ENCODE measurements at places on chromosomes 6 and 20.

- DNase-seq, result no peak
These were observed 6.8 kb downstream of the HSPA12B start for GRCh38 chr20:3739054-3739925.

- DNase-seq, result no peak
These were observed 69.4 kb downstream of the CPNE5 start for GRCh38 chr6:36769676-36770499.

DNA sequence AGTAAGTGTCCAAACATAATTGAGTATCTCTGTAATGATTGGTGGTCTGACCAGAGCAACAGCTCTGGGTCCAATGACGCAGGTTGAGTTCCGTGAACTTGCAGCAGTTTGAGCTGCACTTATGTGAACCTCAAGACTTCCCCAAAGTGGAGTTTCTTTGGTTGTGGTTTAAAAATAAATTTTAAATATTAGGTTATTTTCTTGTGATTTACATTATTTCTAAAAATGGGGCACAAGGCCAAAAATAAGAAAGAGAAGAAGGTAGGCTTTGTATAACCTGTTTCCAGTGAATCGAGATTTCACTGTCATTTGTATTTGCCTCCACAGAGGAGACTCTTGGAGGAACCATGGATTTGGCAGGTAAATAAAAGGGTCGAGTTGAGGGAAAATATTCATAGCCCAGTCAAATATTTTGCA lies 166.4 kb upstream of the ZNF217 start:
- DNase-seq, result no peak

- no peak for DNase-seq
These were observed 231.4 kb downstream of the PHACTR1 start for GRCh38 chr6:12947967-12948366.

- no peak for DNase-seq
These were observed 2.3 kb downstream of the NKAIN2 start for GRCh38 chr6:123805921-123806320.

DNA sequence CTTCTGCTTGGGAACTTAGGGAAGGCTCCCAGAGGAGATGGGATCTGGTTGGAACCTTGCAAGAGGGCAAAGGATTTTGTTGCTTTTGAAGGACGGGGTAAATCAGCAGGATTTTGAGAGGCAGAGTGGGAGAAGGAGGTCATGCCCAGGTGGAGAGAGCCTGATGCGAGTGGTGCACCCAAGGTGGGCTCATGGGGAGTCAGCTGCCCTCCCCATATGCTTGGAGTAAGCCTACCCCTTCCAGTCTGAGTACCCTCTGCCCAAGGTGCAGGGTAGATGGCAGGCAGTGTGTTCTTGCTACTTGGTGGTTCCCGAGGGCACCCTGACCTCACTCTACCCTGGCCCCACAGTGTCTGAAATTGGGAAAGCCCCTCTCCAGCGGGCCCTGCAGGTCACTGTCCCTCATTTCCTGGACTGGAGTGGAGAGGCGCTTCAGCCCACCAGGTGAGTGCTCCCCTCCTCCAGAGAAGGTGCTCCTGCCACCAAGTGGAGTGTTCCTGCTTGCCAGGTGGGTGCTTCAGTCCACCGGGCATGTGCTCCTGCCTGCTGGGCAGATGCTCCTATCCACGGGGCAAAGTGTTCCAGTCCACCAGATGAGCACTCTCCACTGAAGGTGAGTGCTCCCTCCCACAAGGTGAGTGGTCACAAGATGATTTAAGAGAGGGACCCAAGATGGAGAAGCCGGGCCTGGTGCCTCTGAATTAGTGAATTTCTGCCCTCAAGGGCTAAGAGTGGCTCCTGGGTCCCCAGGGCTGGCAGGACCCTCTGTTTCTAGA lies 3.4 kb downstream of the BPIFB2 start:
- no peak for DNase-seq

DNA sequence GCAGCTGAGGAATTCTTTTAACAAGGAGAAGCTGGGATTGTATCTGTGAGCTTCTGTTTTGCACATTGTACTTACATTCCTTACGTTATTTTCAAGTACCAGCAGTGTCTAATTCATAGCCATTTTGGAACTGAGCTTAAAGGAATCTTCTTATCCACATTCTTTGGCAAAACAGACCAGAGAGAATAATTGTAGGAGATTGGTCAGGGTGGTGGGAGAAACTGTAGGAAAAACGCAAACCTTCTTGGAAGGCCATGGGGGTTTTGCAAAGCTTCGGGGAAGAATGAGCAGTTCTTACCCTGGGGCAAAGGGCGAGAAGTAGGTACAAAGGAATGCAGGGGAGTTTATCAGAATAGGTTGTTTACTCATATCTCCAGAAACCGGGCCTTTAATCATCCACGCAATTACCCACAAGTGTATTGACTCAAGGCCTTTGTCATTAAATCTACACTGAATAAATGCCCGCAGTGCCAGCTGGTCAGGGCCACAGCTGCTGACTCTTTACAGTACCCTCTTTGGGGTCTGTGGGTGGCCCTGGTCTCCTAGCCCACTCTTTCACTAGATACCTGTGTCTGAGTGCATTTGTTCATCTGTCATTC lies 39.6 kb upstream of the SPTLC3 start:
- no peak for DNase-seq

- no peak for DNase-seq
These were observed 24.7 kb downstream of the EDN3 start for GRCh38 chr20:59325142-59325523.

DNA sequence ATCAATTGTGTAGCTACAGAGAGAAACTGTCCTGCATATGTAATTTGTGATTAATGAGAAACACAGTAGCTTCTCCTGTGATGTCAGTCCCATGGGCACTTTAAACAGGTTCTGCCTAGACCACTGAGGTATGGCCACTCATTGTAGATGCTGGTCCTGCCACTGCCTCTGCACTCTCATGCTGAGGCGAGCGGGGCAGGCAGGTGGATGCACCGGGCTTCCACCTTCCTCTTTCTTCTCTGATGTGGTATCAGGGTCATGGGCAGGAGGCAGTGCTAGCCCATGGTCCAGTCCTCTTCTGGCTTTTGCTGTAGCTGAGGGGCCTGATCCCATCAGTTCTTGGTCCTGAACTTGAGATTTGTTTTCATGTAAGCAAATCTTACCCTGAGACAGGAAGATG lies 58.7 kb downstream of the ADGB start:
- no peak for DNase-seq

DNA sequence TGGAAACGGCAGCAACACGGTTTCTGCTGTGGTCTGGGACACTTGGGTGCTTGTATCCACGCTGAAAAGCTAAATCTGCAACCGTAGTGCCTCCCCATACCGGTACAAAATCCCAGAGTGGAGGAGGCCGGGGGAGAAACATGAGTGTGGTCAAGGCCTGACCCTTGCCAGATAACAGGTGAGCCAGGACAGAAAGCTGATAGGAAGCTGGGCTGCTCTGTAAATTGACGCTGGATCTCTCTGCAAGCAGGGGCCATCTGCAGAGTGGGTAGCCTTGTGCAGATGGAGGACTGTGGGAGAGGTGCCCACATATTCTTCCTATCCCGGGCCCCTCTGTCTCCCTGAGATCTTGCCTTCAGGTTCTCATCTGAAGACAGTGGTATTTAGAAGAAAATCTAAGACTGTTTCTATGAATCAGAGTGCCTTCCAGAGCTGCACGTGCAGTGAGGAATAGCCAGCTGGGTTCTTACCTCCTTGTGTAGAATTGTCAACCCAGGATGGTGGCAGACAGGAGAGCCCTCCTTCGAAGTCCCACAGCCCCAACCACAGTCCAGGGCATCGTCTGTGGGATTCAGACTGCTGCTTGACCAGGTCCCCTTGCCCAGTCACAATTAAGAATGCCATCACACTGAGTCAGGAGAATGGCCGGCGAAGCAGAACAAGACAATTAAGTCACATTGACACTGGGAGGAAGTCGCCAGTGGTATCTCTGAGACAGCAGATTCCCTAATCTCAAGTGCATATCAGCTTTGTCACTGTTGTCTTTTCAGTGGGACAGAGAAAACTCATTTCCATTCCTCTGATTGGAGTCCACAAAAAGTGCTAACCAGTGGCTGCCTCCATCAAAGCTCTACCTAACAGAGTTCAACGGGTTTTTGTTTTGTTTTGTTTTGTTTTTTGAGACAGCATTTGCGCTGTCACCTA lies 100.0 kb upstream of the RIPOR2 start:
- DNase-seq, result no peak

- no peak for DNase-seq
These were observed 51.4 kb upstream of the JARID2 start for GRCh38 chr6:15194453-15194852.

GRCh38 chr6:170243386-170243785 lies 47.5 kb downstream of the DLL1 start:
- no peak for DNase-seq

DNA sequence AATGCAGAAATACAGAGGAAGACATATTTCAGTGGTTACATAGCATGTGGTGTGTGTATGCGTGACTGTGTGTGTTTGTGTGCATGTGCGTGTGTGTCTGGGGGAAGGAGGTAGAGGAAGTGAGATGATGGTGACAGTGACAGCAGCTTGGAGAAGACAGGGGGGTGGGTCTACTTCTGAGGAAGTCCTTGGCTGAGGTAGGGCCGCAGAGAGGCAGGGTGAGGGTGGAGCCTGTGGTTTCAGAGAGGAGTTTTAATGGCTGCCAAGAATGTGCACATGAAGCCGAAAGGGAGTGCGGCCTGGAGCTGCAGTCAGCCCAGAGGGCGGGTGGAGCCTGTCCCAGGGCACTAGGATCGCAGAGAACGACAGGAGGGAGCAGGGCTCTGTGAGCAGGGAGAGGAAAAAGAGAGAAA lies 22.7 kb upstream of the RNF24 start:
- DNase-seq, result peak; percentile 53

GRCh38 chr20:1848373-1848772 lies 46.8 kb upstream of the SIRPA start:
- DNase-seq, result no peak

DNA sequence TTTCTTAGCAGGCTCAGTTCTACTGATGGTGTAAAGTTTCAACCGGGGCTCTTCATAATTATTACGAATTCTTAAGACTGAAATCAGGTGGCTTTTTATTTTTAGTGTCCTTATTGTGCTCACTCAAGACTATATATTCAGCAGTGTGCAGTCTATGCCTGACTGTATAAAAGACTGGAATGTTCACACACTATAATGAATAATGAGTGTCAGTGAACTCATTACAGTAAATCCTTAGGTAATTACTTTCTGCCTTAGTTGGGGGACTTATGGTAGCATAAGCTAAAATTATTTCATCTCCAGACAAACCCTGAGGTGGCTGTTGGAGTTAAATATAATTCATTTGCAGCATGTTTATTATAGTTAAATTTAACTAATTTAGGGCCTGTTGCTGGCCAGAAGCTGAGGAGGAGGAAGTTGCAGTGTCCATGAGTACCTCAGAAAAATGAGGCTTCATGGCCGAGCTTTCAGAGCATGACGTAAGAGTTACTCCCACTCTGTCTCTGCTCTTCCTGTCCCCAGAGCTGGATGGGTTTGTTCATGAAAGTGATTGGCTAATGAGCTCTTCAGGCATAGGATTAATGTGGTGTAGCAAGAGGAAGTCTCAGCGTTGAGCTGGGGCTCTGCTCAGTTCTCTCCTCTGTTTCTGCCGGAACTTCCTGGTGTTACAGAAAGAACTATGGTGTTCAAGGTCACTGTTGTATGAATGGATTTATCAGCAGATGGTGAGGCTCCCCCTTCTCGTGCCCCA lies 335.7 kb downstream of the NRN1 start:
- no peak for DNase-seq

DNA sequence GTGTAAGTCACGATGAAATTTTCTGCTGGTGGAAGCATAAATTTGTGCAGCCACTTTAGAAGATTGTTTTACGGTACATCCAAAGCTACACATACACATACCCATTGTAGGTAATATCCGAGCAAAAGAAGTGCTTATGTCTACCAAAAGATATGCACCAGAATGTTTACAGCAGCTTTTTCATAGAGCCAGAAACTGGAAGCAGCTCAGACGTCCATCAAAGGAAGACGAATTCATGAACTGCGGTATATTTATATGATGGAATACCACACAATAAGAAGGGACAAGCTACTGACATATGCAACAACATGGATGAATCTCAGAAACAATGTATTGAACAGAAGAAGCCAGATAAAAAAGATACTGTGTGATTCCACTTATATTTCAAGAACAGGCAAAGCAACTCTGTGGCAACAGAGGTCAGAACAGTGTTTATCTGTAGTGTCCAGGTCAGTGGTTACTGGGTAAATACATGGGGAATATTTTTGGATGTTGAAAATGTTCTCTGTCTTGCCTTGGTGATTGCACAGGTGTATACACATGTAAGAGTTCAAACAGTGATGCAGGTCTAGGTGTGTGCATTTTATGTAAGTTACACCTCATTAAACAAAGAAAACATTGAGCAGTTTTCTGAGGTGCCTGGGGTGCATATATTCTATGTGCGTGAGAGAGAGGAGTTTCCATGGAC lies 51.9 kb upstream of the EXOC2 start:
- no peak for DNase-seq

All from activated T-helper 1 cell treated with anti-CD3 and anti-CD28 coated beads, Interleukin-2, amount 50 U/mL, for 16 hours (primary cell).